ENCODE measurements at places on chromosomes 4 and X.
A peak's percentile ranks its signal among the peaks of the same experiment; 100 is the strongest.

- DNase-seq: no peak
- no peak overlapping the region for H3K27ac ChIP-seq
- H3K36me3 ChIP-seq: no peaks in the 10 kb centered on the region
- no peaks in the 10 kb centered on the region for H3K27me3 ChIP-seq
- no peak overlapping the region for H3K4me3 ChIP-seq
Measured at GRCh38 chrX:44945736-44946135, 72.7 kb downstream of the KDM6A start.

DNA sequence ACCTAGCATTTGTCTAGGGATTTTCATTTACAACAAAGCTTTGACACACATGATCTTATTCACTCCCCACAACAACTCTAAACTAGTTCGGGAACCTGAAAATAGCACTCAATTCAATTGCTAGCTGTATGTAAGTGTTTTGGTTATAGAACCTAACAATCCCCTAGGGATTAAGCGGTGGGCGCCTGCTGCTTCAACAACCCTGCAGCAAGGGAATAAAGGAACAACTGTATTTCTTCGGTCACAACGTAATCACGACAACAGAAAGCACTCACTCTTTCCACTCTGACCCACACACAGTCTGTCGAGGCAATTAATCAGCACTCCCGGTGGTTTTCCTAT is 674 bp upstream of the DIAPH2 start:
- no peak overlapping the region for H3K27ac ChIP-seq
- H3K4me3 ChIP-seq: peak overlapping the region; percentile 80
- no peaks in the 10 kb centered on the region for H3K36me3 ChIP-seq
- peak; percentile 35 for DNase-seq
- H3K27me3 ChIP-seq: no peaks in the 10 kb centered on the region

GRCh38 chrX:148259990-148260389 is 240.4 kb upstream of the AFF2 start:
- no peaks in the 10 kb centered on the region for H3K36me3 ChIP-seq
- H3K27ac ChIP-seq: no peak overlapping the region
- H3K4me3 ChIP-seq: no peak overlapping the region
- H3K27me3 ChIP-seq: no peaks in the 10 kb centered on the region
- no peak for DNase-seq

GRCh38 chr4:143270256-143270838 is 66.3 kb upstream of the GAB1 start:
- H3K36me3 ChIP-seq: no peaks in the 10 kb centered on the region
- no peaks in the 10 kb centered on the region for H3K4me1 ChIP-seq
- H3K27ac ChIP-seq: no peak overlapping the region
- H3K27me3 ChIP-seq: no peaks in the 10 kb centered on the region

- H3K4me1 ChIP-seq: no peaks in the 10 kb centered on the region
- no peak overlapping the region for H3K27ac ChIP-seq
- no peaks in the 10 kb centered on the region for H3K27me3 ChIP-seq
- no peak overlapping the region for H3K4me3 ChIP-seq
- H3K36me3 ChIP-seq: no peaks in the 10 kb centered on the region
Measured at GRCh38 chrX:131818297-131818936, 204.7 kb upstream of the STK26 start.

- H3K4me1 ChIP-seq: no peaks in the 10 kb centered on the region
- DNase-seq: no peak
- no peak overlapping the region for H3K27ac ChIP-seq
- H3K36me3 ChIP-seq: no peaks in the 10 kb centered on the region
- no peak overlapping the region for H3K4me3 ChIP-seq
Measured at GRCh38 chr4:124325690-124326089, 386.8 kb downstream of the ANKRD50 start.

GRCh38 chr4:150673793-150674192 is 91.8 kb downstream of the MAB21L2 start:
- H3K4me3 ChIP-seq: no peak overlapping the region
- no peaks in the 10 kb centered on the region for H3K36me3 ChIP-seq
- H3K27ac ChIP-seq: no peak overlapping the region
- H3K27me3 ChIP-seq: no peaks in the 10 kb centered on the region
- H3K4me1 ChIP-seq: no peaks in the 10 kb centered on the region

GRCh38 chr4:152633118-152633517 is 46.7 kb downstream of the TMEM154 start:
- H3K27me3 ChIP-seq: no peaks in the 10 kb centered on the region
- H3K4me1 ChIP-seq: no peaks in the 10 kb centered on the region
- peaks cover 3% of the 10 kb centered on the region for H3K36me3 ChIP-seq
- DNase-seq: no peak

GRCh38 chr4:69909195-69909594 is 21.7 kb upstream of the CSN1S1 start:
- H3K36me3 ChIP-seq: no peaks in the 10 kb centered on the region
- no peak overlapping the region for H3K4me3 ChIP-seq
- H3K4me1 ChIP-seq: no peaks in the 10 kb centered on the region
- no peaks in the 10 kb centered on the region for H3K27me3 ChIP-seq
- no peak for DNase-seq

GRCh38 chr4:34269613-34270012 is 1974.7 kb downstream of the ARAP2 start:
- no peak for DNase-seq
- H3K36me3 ChIP-seq: no peaks in the 10 kb centered on the region
- H3K27me3 ChIP-seq: no peaks in the 10 kb centered on the region
- H3K27ac ChIP-seq: no peak overlapping the region

DNA sequence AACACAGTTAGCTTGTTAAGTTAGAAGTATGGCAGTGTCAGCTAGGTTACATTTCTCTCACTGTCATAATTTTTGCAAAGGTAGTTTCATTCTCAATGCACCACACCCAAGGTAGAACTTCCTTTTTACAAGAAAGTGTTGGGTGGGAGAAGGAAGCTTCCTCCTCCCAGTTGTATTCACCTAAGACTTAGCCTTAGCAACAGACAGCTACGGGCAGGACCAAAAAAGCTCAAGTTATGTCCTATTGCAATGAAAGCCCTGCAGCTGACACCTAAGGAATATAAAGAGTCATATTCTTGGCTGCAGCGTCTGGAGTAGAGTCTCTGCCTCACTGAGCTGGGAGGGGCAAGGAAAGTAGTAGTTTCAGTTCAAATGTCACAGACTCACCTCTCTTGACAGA is 25.1 kb upstream of the PRDM8 start:
- no peaks in the 10 kb centered on the region for H3K36me3 ChIP-seq
- no peak overlapping the region for H3K4me3 ChIP-seq

GRCh38 chrX:35561985-35562384 is 236.2 kb upstream of the MAGEB16 start:
- H3K27me3 ChIP-seq: no peaks in the 10 kb centered on the region
- no peaks in the 10 kb centered on the region for H3K4me1 ChIP-seq
- H3K27ac ChIP-seq: no peak overlapping the region

DNA sequence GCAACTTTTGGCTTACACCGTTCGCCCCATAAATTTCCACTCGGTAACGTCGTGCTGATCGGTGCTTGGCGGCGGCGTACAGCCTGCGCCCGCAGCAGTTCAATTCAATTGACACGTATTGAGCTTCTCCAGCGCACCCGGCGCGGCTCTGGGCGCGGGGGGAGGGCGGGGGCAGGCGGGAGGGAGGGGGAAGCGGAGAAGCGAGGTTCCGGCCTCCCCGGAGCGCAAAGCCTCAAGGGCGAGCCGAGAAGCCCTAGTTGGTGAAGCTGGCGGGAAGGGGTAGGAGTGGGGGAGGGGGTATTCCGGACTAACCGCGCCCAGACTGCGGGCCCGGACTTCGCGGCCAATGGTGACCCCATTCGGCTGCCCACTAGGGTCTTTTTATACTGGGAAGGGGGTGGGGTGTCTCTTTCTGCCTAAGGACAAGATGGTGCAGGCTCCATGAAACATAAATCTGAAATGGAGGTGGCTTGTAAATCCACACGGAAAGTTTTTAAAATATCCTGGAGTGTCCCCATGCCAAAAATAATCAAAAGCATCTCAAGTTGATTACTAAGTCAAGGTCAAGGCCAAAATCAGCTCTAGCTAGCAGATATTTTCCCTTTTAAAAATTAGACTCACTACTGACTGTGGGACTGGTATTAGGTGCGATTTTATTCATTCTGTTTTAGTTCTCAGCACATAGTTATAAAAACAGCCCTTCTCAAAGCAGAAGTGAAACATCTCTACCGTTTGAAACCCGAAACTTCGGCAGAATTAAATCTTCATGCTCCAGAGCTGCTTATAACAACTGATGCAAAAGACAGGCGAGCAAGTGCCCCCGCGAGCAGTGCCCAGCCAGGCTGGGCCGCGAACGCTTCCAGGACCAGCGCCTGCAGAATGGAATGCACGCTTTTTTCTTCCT is 1.5 kb upstream of the BCOR start:
- no peaks in the 10 kb centered on the region for H3K27me3 ChIP-seq
- peak; percentile 55 for DNase-seq
- no peaks in the 10 kb centered on the region for H3K36me3 ChIP-seq
- H3K4me1 ChIP-seq: peaks cover 9% of the 10 kb centered on the region
- H3K27ac ChIP-seq: peak overlapping the region; percentile 81

DNA sequence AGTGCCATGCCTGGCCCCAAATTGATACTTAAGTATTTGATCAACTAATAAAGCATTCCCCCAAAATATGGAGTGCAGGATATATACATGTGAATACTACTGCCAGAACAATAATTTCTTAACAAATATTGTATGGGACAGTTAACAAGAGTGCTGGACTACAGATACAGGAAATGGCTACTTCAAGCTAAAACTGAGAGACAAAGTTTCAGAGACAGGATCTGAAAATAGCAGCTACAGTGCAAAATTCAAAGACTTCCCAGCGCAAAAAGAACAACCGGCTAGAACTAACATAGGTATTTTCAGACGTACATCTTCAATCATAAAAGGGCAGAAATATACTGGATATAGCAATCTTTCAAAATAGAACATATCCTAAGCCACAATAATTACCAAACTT is 6.3 kb downstream of the ATRX start:
- no peaks in the 10 kb centered on the region for H3K36me3 ChIP-seq
- H3K4me3 ChIP-seq: no peak overlapping the region
- H3K27me3 ChIP-seq: no peaks in the 10 kb centered on the region
- no peak for DNase-seq

GRCh38 chrX:39398215-39398962 is 597.1 kb downstream of the MID1IP1 start:
- no peaks in the 10 kb centered on the region for H3K27me3 ChIP-seq
- no peaks in the 10 kb centered on the region for H3K36me3 ChIP-seq
- H3K27ac ChIP-seq: no peak overlapping the region
- DNase-seq: no peak
- no peak overlapping the region for H3K4me3 ChIP-seq
- H3K4me1 ChIP-seq: no peaks in the 10 kb centered on the region

- peak overlapping the region; percentile 38 for H3K4me3 ChIP-seq
- no peaks in the 10 kb centered on the region for H3K27me3 ChIP-seq
- DNase-seq: no peak
- no peak overlapping the region for H3K27ac ChIP-seq
- no peaks in the 10 kb centered on the region for H3K36me3 ChIP-seq
Measured at GRCh38 chr4:38462367-38463055, 201.5 kb upstream of the KLF3 start.

- H3K4me1 ChIP-seq: no peaks in the 10 kb centered on the region
- no peaks in the 10 kb centered on the region for H3K36me3 ChIP-seq
- H3K27ac ChIP-seq: no peak overlapping the region
Measured at GRCh38 chr4:10861036-10861435, 176.5 kb upstream of the CLNK start.

GRCh38 chrX:136674270-136674985 is 26.5 kb downstream of the CD40LG start:
- no peaks in the 10 kb centered on the region for H3K27me3 ChIP-seq
- H3K27ac ChIP-seq: no peak overlapping the region
- H3K4me3 ChIP-seq: no peak overlapping the region
- H3K4me1 ChIP-seq: no peaks in the 10 kb centered on the region

GRCh38 chr4:57465321-57466056 is 355.3 kb upstream of the IGFBP7 start:
- no peak overlapping the region for H3K27ac ChIP-seq
- no peak overlapping the region for H3K4me3 ChIP-seq
- no peaks in the 10 kb centered on the region for H3K27me3 ChIP-seq
- no peaks in the 10 kb centered on the region for H3K36me3 ChIP-seq

- no peaks in the 10 kb centered on the region for H3K4me1 ChIP-seq
- no peak overlapping the region for H3K27ac ChIP-seq
- H3K27me3 ChIP-seq: no peaks in the 10 kb centered on the region
- no peak overlapping the region for H3K4me3 ChIP-seq
- no peaks in the 10 kb centered on the region for H3K36me3 ChIP-seq
- DNase-seq: no peak
Measured at GRCh38 chrX:109855501-109855900, 122.4 kb upstream of the ACSL4 start.
